ENCODE measurements at places on chromosomes 2 and 18.

DNA sequence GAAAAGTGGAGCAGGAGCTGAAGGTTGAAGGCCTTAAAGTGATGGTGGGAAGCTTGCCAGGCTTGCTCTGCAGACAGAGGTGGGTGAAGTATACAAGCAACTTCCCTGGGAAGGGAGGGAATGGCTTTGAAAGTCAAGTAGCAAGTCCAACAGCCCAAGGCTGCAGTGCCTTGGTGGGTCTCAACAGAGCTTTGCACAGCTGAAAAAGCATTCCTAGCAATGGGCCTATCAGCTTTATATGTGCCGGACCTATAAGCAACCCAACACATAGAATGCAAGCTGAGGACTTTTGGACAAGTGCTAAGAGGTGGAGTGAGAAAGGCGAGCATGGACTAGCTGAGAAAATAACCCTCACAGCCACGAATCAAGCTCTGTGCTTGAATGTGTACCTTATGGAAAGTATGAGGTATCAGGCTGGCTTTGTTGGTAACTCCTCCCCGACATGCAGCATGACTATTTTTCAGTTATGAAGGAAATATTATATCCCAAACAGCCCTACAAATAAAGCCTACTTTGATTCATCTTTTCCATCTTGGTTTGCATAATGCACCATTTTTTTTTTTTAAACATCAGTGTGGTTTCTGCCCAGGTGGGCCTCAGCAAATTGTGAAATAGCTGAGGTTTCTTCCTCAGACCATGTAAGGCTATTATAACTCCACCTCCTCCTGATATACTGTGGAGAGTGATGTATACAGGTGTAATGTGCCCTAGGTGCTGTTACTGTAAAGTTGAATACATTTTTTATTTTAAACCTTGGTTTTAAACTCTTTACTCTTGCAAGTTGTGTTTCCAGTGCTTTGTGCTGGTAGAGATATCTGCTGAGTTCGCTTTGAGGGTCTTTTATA, 241.4 kb upstream of the CXCR4 start:
- no peak for DNase-seq

DNA sequence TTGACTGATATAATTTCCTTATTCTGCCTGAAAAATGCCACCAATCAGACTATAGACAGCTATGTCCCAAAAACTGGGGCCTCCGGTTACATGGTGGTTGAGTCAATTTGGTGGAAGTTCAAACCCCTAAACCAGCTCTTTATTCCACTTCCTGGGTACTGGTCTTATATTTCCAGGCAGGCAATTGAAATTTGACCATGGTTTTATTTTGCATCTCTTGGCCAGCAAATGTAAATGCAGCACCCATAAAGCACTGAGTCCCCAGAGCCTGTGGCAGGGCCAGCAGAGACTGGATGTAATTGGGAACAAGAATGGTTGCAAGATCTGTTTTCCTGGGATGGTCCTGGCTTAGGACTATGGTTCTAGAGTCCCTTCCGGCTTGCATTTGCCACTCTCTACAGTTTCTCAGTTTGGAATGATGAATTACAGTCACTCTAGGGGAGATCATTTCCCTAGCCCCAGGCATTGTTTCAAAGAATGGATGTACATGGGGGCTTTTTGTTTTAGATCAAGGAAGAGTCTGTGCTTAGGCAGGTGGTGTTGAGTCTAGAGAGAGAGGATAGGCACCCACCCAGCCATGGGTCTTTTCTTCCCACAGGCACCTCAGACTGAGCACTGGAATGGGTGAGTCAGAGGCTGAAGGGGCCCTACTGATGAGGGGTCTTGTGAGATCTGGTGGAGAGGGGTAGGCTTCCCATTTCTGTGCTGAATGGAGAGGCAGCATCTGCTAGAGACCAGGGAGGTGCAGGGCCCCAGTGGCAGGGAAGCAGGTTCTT, 108.4 kb upstream of the CDC42EP3 start:
- DNase-seq: no peak

- peak; percentile 84 for DNase-seq
These were observed 54.0 kb upstream of the STRN start for GRCh38 chr2:37020212-37020886.

GRCh38 chr2:174945601-174946260, 59.5 kb downstream of the CHN1 start:
- DNase-seq: no peak

DNA sequence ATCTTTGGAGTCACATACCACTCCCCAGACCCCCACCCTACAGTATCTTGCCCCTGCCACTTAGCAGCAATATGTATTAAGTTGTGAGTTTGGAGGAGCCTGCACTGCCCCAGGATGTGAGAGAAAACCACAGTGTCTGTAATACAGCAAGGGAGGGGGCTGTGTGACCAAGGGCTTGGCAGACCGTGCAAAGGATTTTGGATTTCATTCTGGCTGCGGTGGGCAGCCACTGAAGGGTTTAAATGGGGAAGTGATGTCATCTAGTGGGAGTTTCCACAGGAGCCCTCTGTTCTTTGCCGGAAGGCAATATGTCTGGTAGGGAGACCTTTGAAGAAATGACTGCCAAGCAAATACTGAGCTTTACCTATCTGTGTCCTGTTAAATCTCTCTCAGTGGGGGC, 202.4 kb downstream of the FHOD3 start:
- DNase-seq: no peak

DNA sequence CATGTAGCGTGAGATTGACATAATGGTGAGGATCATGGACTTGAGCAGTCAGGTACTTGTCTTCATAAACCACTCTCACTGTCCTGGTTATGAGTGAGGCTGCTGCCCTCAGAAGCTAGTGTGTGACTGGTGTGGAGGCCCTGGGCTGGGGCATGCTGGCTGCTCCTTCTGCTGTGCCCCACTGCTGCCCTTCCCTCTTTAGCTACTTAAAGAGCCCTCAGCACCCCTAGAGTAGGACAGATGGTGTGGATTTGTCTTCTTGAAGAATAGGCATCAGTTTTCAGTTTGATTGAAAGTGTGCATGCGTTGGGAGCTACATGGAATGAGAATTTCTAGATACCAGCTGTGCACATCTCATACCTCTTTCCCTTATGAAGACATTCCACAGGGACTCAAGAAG, 15.4 kb downstream of the CPLX4 start:
- no peak for DNase-seq

DNA sequence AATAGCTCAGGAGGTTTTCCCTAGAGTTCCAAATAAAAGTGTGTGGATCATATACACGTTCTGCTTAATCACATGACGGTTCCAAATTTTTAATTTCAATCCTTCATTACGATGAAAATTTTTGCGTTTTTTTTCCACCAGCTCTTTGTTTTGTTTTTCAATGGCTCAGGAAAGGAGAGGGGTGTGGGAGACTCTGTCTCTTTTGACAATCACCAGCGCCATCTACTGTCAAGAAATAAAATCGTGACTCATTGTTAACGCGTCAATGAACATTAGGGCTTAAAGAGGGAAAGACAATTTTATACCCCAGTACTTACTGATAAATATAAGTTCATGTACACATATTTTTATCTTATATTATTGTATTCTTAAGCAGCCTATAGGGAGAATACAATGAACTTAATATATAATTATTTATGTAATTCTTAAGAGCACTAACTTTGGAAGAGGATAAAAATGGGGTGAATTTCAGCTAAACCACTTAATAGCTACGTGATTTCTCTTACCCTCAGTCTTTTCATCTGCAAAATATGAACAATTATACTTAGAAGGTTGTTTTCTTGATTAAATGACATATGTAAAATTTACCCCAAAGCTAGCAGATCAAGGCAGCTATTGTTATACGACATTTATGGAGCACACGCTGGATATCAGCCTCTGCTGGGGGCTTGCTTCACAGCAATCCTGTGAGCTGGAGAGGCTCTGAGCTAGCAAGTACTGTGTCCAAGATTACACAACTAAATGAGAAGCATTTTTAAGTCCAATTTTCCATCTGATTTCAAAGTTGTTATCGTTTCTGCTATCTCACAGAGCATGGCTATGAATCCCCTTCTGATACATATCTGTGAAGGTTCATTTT, 47.4 kb upstream of the RMDN2 start:
- peak; percentile 69 for DNase-seq

DNA sequence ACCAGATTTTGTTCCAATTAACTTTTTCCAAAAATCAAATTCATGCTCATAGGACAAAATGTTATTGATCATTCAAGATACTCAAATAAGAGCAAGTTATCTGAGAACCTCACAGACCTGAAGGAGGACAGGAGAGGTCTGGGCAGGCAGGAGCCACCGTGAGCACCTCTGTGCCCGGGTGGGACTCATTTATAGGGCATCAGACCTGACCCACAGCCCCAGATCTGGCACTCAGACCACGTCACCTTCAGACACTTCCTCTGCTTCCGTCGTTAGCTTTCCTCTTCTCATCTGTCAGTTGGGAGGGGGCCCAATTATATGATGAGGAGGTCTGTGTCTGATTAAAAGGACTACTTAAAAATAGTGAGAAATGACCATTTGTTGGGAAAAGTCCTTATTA, 169.4 kb downstream of the EIPR1 start:
- DNase-seq: no peak

DNA sequence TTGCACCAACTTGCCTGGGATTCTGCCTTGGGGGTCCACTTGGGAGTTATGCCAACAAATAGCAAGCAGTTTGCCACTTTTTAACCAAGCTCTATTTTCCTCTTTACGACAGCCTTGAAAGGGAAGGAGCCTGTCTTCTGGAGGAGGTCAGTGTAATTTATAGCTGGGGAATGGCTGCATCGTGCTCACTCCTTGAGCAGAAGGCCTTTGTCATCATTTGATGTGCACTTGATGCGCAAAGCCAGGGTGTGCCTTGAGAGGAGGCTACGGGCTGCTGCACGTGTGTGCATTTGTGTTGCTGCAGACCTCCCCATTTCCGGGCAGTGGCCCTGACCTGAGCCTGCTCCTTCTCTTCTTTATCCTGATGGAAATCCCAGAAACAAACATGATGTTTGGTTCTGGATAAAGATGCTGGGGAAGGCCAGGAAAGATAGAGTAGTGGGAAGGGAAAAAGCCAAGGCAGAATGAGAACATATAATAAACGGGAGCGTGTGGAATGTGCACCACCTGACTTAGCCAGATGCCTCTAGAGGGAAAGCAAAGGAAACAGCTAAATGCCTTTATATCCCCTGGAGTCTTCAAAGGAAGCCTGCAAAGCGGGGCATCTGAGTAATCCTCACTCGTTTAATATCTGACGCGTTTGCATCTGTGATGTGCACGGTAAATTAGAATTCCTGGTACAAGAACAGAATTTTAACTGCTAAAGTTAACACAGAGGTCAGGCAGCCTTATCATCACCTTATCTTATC, 68.3 kb upstream of the ZNF521 start:
- no peak for DNase-seq

DNA sequence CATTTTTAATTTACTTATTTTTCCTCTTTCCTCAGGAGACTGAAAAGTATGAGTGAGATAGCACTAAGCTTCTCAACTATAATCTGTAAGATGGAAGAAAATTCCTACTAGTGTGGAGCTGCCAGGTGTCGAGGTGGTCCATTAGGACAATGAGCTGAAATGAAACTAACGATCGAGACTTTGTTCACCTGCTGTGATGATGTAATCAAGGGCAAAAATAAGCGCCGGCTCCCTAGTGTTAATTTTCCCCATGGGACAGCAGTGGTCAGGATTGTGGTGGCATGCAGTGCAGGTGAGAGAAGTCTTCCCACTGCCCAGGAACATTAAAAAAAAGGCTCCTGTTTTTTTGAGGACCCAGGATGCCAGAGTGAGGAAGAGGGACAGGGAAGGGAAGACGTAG, 859.1 kb upstream of the GCFC2 start:
- no peak for DNase-seq

GRCh38 chr2:126921066-126921465, 22.4 kb downstream of the TEX51 start:
- DNase-seq: no peak

DNA sequence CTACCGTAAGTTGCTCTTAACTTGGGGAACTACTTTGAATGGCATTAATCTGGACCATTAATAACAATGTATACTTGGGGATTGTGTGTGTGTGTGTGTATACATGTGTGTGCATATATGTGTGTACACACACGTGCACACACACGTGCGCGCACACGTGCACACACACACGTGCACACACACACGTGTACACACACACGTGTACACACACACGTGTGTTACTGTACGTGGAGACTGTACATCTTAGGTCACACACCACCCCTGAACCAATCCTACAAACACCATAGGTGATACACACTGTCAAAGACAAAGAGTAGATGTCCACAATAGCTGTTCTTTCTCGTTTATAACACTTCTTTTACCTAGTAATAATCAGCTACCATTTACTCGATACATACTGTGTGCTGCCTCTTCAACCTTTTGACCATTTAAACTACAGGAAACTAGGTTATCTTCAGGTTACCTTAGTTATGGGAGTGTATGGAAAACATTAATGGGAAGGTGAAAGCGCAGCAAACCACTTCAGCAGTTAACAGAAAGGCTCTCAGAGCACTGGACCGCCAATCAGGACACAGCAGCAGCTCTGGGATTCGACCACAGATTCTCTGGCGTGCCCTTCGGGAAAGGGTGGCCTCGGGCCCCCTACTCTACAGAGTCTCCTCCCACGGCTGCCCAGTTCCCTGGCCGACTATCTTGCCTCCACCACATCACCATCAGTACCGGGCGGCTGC, 894 bp upstream of the GCC2 start:
- DNase-seq: no peak

DNA sequence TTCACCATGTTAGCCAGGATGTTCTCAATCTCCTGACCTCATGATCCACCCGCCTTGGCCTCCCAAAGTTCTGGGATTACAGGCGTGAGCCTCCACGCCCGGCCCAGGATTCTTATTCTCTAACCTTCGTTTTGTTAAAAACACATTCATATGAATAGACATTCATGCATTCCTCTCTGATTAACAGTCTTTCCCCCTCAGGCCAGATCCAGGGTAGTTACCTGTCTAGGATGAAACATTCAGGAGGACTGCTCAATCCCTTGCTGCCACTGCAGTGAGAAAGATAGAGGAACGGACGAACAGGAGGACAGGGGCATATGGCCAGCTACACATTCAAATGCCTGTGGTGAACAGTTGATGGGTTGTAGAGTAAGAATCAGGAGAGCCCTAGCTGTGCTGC, 39.6 kb upstream of the EPC2 start:
- no peak for DNase-seq

- DNase-seq: no peak
These were observed 29.0 kb upstream of the ATOH8 start for GRCh38 chr2:85724731-85725181.

GRCh38 chr2:111100087-111100764, 20.5 kb upstream of the BCL2L11 start:
- no peak for DNase-seq

- DNase-seq: no peak
These were observed 12.6 kb downstream of the GNLY start for GRCh38 chr2:85706599-85707296.

GRCh38 chr2:96507957-96508520, 2.9 kb upstream of the NEURL3 start:
- peak; percentile 58 for DNase-seq

DNA sequence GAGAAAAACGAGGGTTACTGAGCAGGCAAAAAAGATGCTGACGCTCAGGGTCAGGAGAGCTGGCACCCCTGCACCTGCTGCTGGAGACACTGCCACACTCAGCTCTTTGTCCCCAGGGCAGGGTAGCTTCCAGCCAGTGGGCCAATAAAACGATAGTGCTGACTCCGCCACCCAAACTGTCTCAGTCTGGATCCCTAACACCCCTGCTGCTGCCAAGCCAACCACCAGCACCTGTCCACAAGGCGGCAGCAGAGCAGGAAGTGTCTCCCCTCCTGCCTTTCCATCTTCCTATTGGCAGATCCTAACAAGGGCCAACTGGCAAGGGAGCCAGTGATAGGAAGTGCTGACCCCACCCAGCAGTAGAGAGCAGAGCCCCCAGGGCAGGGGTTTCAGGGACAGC, 531.5 kb upstream of the SALL3 start:
- no peak for DNase-seq
